Islet precursor cell (in vitro differentiated cells): ENCODE measurements at places on chromosomes 2 and 18.

- no peak for DNase-seq
These were observed 543.7 kb downstream of the XIRP2 start for GRCh38 chr2:167431949-167432348.

GRCh38 chr18:55310044-55310676 lies 277.8 kb downstream of the TCF4 start:
- no peak for DNase-seq

GRCh38 chr2:101710036-101710435 lies 12.5 kb downstream of the MAP4K4 start:
- DNase-seq: no peak

- no peak for DNase-seq
These were observed 12.8 kb upstream of the GALNT5 start for GRCh38 chr2:157244691-157245090.

DNA sequence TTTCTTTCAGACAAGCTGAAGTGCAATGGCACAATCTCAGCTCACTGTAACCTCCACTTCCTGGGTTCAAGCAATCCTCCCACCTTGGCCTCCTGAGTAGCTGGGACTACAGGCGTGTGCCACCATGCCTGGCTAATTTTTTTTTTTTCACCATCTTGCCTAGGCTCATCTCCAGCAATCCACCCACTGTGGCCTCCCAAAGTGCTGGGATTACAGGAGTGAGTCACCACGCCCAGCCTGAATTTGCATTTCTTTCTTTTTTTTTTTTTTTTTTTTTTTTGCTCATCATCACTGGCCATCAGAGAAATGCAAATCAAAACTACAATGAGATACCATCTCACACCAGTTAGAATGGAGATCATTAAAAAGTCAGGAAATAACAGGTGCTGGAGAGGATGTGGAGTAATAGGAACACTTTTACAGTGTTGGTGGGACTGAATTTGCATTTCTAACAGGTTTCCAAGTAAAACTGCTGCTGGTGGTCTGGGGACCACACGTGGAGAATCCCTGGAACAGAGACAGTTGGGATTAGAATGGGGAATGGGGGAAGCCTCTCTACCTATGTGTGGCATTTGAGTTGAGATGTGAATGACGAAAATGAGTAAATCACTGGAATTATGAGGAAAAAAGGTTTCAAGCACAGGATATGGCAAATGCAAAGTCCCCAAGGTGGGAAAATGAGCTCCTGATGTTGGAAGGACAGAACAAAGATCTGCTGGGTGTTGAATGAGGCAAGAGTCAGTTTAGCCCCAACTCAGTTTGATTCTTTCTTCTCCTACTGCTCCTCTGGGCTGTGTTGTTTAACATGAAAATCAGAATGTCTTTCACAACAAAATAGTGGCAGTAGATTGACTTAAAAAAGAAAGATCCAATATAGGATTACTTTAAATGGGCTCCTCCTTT lies 88.8 kb upstream of the MAP4K4 start:
- no peak for DNase-seq

DNA sequence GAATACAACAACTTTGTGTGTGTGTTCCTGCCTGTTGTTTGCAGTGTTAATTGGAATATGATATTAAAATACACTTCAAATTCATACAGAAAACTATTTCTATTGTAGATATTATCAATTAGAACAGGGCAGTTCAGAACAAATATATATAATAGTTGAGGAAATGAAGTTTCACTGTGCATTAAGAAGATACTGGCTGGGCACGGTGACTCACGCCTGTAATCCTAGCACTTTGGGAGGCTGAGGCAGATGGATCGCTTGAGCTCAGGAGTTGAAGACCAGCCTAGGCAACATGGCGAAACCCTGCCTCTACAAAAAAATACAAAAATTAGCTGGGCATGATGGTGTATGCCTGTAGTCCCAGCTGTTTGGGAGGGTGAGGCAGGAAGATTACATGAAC lies 79.3 kb downstream of the ASAP2 start:
- no peak for DNase-seq

DNA sequence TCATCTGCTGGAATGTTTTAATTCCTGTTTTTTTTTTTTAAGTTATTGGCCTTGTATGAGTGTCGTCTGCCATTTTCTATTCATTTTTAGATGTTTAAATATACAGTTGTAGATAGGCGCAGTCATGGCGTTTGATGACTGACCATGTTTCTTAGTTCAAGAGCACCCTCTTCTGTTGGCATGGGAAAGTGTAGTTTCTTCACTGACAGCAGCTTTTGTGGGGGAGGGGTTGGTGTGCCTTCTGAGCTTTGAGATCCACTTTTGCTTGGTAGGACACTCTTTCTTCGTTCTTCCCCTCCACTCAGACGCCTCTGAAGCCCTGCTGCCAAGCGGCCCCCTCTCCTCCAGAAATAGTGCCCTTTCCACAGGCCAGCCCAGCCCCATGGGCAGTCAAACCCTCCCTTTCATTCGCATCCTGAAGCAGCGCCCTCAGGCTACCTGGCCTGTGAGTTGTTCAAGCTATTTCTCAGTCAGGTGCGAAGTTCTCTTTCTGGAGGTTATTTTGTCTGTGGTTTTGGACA lies 492.0 kb downstream of the TNS1 start:
- DNase-seq: peak; percentile 96

DNA sequence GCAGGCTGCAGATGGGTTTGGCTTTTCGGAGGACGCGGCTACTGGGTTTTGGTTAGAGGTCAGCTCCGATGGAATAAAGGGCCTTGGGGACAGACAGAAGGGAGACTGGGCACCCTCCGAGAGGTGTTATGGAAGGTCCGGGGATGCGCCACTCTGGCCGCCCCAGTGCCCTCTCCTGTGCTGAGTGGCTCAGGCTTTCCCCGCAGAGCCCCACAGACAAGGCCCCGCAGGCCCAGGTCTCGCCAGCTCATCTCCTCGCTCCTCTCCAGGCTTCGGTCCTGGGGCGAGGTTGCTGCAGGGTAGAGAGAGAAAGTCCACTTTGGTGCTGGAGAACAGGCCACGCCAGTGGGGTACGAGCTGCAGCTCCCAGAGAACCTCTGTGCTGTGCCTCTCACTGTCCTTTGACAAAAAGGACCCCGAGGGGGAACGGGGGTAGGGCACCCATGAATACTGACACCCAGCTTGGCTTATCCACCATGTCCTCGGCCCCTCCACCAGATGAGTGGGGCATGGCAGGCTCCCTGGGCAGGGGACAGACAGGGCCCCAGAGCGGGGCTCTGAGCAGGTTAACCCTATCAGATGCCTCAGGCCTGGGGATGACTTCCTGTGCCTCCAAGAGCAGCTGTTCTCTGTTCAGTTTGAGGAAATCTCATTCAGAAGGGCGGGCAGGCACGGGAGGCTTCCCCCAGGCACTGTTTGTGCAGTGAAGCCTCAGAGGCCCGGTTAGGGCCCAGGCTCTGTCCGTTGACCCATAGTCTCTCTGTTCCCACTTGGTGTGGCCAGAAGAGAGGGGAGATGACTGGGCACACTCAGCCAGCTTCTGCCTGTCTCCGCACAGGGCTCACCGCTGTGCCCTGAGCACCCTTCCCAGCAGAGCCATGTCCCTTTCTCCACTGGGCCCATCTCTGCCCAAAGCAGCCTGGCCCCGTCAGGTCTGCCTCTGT lies 15.7 kb upstream of the CNNM3 start:
- DNase-seq: peak; percentile 55

DNA sequence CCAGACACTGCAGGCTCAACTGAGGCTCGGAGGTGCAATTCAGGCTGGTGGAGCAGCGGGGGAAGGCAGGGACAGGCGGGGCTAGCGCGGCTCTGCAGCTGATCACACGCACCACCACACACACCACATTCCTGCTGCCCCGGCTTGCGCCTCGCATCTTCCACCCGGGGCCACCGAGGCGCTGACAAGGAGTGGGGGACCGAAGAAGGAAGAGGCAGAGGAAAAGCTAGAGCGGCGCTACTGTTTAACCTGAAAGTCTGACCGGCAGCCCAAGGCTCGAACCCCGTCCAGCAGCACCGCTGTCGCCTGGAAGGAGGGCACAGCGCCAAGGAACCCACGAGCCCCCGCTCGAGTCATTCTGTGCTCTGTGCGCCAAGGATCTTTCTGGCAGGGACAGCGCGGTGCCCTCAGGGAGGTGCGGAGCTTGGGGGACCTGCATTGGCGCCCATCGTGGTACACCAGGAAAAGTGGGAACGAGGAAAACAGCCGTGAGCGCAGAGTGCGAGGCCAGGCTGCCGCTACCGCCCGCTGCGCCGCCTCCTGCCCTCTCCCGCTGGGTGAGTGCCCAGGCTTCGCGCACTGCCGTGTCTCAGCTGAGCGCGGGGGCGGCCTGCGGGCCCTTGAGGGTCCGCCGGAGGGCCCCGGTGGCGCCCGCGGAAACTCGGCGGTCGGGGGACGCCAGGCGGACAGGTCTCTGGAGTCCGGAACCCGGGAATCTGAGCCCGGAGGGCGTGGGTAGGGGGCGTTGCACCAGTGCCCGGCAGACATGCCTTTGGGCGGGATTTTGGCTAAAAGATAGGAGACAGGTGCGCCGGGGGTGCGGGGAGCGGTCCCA lies 860 bp upstream of the KCNJ3 start:
- peak; percentile 73 for DNase-seq

DNA sequence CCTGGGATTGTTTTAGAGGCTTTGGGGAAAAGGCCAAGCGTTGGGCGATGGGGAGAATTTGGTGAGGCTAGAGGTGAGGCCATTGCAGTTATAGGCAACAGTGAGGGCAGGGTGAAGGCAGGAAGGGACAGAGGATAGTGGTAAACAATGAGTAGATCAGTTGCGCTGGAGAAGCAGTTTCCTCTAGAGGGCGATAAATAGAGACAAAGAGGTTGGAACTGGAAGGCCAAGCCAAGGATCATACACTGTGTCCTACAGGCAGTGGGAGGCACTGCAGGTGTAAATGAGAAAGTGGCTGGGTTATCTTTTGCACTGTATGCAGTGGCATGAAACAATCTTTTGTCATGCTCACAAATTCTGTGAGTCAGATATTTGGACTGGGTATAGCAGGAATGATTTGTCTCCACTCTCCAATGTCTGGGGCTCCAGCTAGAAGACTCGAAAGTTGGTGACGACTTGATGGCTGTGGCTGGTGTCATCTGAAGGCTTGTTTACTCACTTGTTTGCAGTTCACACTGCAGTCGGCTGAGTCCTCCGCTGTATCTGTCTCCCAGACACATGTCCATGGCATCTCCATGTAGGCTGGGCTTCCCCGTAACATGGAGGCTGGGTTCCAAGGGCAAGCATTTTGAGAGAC lies 82.1 kb downstream of the TNP1 start:
- DNase-seq: peak; percentile 88

- DNase-seq: peak; percentile 93
These were observed at the start of gene LGALSL for GRCh38 chr2:64453770-64454385. TSS of gene LGALSL (plus strand) at chr2:64454162. CDS start at chr2:64454546, 384 bp downstream.

DNA sequence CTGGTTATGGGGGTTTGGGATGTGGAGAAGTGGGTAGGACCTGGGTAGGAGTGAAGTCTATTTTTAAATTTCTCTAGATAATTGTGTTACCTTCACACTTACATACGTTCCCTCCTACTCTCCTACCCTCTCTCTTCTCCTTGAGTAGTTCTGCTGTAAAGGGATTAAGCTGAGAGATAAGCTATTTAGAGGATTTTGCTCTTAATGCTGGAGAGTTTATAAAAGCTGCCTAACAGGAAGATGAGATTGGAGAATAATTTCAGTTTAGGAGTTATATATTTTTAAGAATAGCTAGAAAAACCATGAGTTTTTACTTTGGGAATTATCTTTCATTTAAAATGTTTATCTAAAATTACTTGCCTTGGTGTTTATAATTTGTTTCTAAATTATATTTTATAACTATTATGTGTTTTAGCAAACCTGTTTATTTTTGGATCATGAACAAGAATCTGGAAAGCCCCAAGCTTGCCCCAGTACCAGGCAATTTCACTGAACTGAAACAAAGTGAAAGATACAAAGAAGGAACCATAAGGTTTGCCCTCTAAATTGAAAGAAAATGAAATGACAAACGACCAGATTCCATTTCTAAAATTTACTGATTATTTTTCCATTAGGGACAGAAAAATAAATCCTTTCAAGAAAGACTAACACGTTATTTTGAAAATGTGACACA lies 101.5 kb downstream of the ZNF532 start:
- no peak for DNase-seq

DNA sequence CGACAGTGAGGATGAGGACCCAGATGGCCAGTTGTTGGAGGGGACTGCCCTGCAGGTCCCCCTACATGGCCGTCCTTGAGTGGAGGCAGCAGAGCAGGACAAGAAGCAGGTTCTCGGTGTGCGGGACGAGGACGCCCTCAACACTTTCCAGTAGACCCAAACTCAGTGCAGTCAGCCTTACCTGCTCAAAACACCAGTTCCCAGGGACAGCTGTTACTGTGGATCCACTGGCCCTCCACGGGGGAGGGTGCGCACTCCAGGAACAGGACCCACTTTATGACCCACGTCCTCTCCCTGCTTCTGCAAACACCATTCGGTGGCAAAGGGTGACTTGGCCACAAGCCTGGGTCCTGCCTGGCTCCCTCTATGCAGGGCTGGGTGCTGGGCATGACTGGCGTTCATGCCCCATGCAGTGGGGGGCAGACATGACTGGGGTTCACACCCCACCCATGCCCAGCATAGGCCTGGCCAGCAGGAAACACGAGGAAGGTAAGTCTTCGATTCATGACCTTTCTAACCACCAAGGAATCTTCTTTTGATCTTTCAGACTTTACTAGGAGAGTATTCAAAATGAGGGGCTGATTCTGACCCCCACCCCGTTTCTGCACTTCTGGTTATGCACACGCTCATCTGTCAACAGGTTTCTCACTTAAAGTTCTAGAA lies 233.7 kb downstream of the HDAC4 start:
- DNase-seq: peak; percentile 53

GRCh38 chr2:195532628-195533271 lies 124.3 kb upstream of the SLC39A10 start:
- DNase-seq: no peak

- DNase-seq: no peak
These were observed 26.2 kb downstream of the TRIB2 start for GRCh38 chr2:12742891-12743290.

DNA sequence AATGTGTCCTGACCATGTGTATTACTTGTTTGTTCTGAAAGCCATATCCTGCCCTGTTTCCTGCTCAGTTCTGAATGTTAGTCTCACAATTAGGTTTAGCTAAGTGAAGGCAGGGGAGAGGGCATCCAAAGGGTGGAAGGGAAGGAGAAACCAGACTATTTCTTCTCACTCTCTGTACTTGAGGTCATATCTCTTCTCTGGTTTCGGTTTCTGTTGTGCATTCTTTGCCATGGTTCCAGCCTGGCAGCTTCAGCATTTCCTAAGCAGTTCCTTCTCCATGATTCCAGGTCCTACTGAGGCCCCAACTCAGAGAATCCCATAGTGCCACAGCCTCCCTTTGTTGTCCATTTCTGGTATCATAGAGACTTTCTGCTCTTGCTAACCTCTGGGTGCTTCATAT lies 40.3 kb upstream of the HNMT start:
- DNase-seq: no peak
